Activated CD4-positive, alpha-beta T cell treated with anti-CD3 and anti-CD28 coated beads, Interleukin-2, Interleukin-6, amounts not matched to agents 100 ng/mL and 50 ng/mL, durations not matched to agents 16 hours and 8 hours (primary cell): ENCODE measurements at places on chromosomes 2 and 18.
A peak's percentile ranks its signal among the peaks of the same experiment; 100 is the strongest.

DNA sequence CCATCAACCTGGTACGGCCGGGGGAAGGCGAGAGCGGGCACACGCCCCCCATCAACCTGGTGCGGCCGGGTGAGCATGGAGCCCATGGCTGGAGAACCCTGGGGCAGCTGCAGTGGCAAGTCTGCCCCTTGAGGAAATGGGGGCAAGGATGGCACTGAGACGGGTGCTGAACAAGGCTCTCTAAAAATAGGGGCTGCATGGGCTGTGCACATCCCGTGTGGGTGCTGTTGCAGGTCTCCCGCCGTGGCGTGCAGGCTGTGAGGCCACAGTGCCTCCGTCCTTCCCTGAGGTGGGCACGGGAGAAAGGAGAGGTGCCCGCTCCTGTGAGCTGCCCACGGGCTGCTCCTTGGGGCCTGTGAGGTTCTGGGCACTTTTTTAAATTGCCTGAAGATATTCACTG, 99.2 kb downstream of the NFATC1 start:
- no peak for DNase-seq

DNA sequence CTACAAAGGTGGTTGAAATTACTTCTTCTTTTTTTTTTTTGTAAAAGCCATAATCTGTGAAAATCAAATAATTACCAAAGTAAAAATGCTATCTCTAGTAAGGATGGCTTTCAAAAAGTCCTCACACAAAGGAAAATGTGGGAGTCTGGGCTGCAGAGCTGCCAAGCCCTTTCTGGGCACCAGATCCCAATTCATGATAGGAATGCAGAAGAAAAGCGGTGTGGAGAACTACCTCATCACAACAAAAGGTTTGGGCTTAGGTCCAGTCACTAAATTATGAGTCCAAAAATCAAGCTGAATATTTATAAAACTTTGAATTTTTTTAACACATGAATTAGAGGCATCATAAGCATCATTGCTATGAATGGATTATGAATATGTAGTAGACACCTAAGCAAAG, 30.8 kb upstream of the EPHA4 start:
- DNase-seq = no peak

DNA sequence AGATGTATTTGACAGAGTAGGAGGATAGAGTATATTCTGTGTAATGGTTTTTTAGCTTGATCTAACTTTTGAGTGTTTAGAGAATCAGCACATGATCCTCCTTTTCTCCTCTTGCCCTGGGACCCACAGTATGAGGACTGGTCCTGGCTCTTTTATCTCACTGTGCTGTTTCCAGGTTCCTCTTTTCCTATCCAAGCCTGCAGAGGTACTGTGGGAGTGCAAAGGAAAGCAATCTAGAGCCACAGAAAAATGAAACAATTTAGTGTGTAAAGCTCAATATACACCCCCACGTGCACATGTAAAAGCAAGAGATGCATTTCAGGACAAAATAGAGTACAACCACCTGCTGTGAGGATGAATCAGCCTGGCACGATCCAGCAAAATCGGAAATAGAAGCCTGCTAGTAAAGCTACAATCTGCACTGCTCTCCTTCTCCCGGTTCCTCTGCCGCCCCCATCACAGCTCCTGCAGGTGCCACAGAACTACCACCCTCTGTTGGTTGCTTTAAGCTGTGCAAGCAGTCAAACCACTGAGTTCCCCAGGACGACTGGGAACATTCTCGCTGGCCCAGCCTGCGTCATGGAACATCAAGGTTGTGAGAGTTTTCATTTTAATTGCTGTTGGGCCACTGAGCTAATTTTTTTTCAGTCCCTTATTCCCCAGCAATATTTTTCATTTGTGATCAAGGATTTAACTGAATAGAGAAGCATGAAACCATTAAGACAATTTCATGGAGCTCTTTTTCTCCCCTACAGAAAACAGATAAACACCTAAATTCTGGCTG, 47.8 kb upstream of the MAPRE3 start:
- DNase-seq = peak; percentile 44

GRCh38 chr2:29567906-29568520, 353.4 kb downstream of the ALK start:
- DNase-seq = no peak

- DNase-seq = no peak
Measured at GRCh38 chr2:127943186-127943585, 57.4 kb upstream of the AMMECR1L start.

DNA sequence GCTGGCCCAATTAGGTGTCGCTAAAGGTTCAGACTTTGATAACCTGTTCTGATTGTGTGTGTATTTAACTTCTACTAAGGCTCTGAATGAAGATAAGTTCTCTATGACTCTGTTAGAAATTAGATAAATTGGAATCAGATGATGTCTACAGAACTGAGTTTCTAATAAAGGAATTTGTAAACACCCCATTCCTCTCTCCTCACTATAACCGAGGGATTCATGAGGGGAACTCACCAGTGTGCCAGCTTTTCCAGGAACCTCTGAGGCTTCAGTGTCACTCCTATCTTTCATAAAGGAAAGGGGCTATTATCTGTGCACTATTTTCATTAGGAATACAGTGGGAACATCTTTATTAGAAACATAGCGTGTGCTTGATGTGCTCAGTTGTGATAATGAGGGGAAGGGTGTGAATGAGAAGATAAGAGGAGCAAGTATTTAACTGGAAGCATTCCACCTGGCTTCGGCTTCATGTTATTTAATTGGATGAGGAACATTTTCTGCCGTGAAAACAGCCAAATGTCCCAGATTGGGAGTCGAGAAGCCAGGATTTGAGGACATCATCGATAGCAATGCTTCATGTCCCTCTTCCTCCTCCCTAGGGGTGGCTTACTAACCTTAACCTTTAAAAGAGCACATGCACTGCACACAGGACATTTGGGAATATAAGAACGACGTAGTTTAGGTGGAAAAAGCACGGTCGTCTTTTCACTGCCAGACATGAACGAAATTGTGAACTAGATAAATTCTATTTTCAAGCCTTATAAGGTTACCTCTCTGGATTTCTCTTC, 84.8 kb upstream of the TCF4 start:
- no peak for DNase-seq

- DNase-seq = no peak
Measured at GRCh38 chr18:52617931-52618330, 277.9 kb downstream of the DCC start.

DNA sequence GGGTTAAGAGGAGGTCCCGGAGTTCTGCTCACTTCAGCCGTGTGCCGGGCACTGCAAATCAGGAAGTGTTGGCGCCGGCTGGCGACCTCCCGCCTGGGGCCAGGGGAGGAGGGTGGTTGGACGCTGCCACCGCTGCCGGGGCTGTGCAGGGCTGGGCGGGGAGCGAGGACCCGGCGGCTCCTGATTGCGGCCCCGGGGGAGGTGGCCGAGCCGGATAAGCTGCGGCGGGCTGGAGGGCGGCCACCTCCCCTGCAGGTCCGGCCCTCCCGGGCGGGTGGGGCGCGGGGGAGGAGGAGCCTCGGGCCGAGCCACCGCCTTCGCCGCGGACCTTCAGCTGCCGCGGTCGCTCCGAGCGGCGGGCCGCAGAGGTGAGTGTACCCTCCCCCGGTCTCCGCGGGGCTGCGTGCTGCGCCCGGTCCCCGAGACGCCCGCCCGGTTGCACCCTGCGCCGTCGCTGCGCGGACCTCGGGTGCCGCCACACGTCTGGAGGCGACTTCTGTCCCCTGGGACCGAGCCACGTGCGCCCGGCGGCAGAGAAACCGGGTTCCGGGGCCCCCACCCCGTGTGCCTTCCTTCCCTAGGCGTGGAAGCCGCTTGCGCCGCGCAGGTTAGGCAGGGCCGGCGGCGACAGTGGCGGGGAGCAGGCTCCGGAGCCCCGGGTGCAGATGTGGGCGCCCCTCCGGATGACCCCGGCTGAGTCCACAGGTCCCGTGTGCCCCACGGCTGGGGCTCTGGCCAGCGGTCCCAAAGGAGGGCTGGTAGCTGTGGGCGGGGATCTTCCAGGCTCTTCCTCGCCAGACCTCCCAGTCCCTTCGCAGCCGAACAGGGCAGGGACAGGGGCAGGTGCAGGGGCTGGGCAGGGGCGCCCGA, at the start of gene STEAP3:
Gene STEAP3, plus strand, starts transcription at position 314 of the 870 bp plus-strand sequence. CDS start 7,179 bp downstream, outside the sequence.
- peak; percentile 10 for DNase-seq

- peak; percentile 74 for DNase-seq
Measured at GRCh38 chr2:104872866-104873688, 19.2 kb downstream of the POU3F3 start.

DNA sequence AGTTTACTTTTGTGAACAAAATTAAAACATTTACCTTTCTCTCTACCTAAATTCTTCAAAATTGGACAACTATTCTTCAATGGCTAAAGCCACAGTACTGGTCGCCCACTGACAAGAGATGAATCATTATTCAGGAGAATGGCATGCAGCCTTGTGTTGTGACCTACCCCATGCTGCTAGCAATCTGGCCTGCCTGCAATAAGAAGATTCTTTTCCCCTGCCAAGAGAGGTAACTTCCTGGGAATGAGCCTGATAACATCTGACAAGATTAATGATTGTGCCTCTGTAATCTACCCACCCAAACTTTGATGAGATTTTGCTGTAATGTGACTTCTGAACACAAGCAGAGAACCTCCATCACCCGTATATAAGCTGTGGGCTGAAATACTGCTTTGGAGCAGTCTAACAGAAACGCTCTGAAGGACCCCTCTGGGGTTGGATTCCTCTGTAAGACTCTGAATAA, 47.0 kb upstream of the ST3GAL5 start:
- DNase-seq = no peak

DNA sequence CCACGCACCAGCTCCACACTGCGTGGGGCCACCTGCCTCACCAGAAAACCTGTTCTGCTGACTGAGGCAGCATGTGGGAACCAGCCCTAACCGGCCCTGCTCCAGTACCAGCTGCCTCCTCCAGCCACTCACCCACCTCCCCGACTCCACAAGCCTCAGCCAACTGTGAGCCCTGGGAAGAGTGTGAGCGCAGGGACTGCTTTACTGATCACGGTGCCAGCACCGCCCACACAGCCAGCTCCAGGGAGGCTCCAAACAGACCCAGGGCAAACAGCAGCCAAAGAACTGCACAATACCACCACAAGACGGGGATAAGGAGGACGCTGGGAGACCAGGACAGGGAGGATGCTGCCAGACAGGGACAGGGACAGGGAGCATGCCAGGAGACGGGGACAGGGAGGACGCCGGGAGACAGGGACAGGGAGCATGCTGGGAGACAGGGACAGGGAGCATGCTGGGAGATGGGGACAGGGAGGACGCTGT, 28.4 kb downstream of the EIPR1 start:
- DNase-seq = no peak

DNA sequence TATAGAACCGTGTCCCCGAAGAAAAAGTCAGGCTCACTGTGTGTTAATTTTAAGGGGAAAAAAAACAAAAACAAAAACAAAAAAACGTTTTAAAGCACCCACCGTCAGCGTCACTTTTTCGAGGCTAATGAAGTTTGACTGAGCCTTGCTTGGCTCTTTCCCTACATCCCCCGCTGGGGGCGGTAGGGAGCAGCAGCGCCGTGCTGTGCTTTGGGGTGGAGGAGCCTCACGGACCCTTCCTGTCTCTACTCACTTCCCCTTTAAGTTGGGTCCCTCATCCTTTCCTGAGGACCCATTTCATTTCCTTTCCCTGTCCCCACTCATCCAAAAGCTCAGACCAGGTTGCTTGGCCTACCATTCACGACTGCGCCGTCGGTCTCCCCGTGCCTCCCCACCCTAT, 82.8 kb upstream of the RPL31 start:
- DNase-seq = peak; percentile 25
